ENCODE measurements at places on chromosomes 6 and 20. TPM values are rescaled to one million over a fixed set of nuclear protein-coding genes. Genes with fewer than 3 reads are reported as not detected.
A peak's percentile ranks its signal among the peaks of the same experiment; 100 is the strongest.

GRCh38 chr20:2292416-2293110 lies 3.2 kb upstream of the TGM3 start:
- DNase-seq: peak; percentile 97

DNA sequence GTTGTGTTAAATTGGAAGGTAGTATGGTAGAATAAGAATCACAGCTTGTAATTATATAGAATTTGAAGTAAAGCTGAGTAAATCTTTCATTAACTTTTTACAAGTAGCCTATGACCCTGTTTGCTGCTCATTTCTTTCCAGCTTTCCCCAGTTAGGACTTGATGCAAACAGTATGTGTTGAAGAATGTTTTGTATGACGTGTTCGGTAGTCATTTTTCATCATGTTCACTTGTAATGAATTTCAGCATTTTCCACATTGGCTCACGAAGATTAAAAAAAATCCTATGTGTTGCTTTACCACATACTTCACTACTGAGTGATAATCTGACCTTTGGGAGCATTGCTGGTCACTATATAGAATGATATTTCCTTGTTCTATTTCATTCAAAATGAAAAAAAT lies 162.4 kb downstream of the CDKAL1 start:
- DNase-seq: no peak

Gene TBX18
- polyA plus RNA-seq: not detected

DNA sequence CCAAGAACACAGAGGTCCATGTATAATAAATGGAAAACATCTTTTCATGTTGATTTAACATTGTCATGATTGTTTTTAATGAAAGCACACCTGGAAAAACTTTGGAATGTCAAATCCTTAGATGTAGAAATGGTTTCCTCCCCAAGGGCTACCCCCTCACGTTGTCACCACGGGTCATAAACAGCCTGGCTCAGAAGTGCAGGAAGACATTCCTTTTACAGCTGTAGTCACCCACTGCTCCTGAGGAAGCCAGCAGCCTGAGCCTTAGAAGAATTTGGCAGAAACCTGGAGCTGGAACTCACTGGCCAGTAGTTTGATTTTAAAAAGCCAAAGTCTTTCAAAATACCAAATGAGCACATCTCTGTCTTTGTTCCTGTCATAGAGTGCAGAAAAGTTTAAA lies 23.7 kb downstream of the ADGRF5 start:
- DNase-seq: no peak

DNA sequence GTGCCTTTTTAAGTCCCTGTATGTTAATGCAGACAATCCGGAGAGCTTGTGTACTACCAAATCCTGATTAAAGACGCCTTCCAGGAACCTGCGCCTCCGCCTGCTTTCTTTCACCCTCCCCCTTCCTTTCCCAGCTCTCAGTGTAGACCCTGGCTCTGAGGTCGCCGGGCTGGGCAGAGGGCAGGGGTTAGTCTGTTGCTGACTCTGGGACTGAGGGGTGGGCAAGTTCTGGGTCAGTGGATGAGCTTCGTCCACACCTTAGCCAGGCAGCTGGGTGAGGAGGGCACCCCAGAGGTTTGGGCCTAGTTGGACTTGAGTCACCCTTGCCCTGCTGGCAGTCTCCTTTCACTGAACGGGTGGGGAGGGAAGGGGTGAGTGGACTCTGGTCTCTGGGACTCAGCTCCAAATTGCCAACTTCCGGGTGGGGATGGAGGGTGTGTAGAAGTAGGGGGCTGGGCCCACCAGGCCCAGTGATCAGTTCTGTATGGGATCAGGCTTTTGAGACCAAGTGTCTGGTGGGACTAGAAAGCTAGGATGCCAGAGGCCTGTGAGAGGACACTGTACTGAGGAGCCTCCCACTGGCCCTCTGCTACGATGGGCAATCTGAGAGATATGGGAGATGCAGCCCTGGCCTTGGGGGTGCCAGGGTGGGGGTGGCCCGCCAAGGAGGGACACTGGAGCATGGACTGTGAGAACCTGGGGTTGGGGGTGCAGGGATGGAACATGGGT lies 21.3 kb upstream of the SLC22A7 start:
- no peak for DNase-seq

Gene TMEM14A
- 0.23 TPM for polyA plus RNA-seq

DNA sequence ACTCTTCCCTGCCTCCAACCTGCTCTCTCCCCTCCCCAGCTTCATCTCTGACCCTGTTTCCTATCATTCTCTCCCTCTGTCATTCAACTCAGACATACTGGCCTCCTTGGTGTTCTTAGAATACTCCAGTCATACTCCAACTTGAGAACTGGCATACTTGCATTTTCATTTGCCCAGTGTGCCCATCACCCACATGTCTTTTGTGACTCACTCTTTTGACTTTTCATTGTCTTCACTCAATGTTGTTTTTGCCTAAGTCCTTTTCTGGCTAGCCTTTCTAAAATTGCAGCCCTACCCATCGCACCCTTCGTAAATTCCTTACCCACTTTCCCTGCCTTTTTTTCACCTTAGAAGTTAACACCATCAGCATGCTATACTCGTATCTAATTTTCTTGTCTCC lies 77.0 kb upstream of the CD2AP start:
- DNase-seq: no peak

Gene POU3F2
- polyA plus RNA-seq: not detected

Gene SPATA25
- polyA plus RNA-seq: not detected

Gene ENPP3
- not detected for polyA plus RNA-seq

DNA sequence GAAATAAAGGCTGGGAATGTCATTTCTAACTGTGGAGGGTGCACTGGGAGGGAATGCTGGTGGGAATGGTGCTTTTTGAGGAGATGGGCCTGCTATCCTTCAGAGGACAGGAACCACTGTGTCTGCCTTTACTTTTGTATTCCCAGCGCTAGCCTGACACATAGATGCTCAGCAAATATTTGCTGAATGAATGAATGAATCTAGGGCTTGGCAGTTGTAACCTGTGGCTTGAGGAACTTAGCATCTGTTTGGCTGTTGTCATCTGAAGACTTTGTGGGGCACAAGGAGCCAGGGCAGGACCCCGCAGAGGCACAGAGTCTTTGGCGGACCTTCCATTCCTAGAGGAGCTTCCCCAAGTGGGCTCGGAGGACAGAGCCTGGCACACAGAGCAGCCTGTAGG lies 6.1 kb downstream of the TOX2 start:
- no peak for DNase-seq

DNA sequence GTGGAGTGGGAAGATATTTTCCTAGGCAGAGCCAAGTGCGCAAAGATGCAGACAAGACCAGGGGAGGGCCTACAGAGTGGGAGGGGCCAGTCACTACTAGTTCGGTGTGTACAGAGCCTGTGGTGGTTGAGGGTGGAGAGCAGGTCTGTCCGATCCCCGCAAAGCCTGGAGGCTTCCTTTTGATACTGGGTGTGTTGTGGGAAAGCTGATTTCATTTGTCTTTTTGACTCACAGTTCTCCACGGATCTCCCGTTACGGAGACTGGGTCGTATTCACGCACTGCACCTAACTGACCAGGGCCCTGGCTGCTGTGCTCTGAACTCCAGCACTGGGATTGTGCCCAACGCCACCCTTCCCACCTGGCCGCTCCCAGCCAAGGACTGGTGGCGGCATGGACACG lies 1.4 kb upstream of the TIAM2 start:
- DNase-seq: no peak

DNA sequence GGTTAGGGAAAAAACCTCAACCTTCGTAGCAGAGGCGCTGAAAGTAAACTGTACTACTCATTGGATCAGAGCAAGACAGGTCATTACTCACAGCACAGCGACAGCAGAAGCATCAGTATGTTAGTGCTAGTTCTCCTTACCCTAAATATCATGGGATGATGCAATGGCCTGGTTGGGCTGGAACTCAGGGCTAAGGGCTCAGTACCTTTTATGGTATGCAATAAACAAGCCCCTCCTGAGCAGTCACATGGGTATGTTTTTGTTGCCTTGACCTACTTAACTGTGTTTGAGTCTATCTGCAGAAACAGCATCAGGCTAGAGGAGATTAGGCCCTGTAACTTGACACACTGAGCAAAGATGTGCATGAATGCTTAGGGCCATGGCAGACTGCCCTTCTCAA lies 369.4 kb upstream of the IMPG1 start:
- DNase-seq: no peak

Gene PLCB1
- polyA plus RNA-seq: 13.2 TPM

Gene PEX7
- 3.9 TPM for polyA plus RNA-seq

- DNase-seq: no peak
Measured at GRCh38 chr20:3405139-3405538, 2.3 kb downstream of the DNAAF9 start.

Gene SNPH
- 0.10 TPM for polyA plus RNA-seq

- DNase-seq: peak; percentile 54
Measured at GRCh38 chr20:29873946-29874345, 1383.5 kb upstream of the DEFB115 start.

Gene ERMARD
- polyA plus RNA-seq: 11.2 TPM

DNA sequence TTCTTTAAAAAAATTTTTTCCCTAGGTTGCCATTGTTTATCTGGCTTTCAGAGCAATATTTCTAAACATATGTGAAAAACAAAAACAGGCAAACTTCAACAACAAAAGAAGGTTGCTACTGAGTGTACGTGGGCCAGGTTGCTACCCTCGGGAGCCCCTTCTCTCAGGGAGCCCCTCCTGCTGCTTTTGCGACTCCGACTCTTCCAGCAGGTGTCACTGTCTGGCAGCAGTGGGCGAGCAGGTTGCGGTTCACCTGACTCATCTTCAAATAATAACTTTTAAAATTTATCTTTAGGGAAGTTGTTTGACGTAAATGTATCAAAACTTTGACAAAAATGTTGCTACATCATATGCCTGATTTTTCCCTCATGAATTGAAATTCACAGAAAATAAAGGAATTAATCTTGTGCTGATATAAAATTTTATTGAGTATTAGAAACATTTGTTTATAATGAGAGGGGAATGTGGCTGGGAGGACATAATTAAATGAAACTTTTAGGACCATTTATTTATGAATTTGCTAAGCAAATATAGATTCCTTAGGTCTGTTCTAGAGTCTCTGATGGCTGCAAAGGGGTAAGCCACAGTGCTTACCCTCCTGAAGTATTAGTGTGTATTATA lies 138.8 kb downstream of the HIVEP1 start:
- DNase-seq: peak; percentile 11

Measured in CD14-positive monocyte (primary cell).